ENCODE measurements at places on chromosomes 1 and 21.

DNA sequence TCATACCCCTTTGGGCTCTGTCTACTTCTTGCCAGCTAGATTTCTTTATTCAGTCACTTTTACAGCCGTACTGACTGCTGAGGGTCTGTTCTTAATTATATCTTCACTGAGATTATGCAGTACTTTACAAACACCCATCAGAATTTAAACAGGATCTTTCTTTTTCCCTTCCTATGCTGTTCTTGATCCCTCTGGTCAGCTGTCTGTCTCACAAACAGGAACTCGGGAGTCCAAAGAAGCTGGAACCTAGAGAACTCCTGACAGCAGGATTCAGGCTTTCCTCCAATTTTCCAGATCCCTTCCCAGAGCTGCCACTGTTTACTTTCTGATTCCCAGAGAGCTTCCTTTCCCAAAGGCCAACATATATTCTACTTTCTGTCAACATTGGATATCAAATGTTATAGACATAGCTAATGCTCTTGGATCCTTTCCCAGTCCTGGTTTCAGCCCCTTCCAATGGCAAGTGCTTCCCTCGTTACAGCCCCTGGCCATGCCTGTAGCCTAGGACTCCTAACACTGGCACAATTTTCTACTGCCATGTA is 59.5 kb downstream of the ATP2B4 start:
- no peak for DNase-seq

GRCh38 chr1:114109981-114110380 is 43.7 kb downstream of the SYT6 start:
- no peak for DNase-seq

- DNase-seq = no peak
These were observed 13.5 kb downstream of the BCAR3 start for GRCh38 chr1:93668121-93668520.

DNA sequence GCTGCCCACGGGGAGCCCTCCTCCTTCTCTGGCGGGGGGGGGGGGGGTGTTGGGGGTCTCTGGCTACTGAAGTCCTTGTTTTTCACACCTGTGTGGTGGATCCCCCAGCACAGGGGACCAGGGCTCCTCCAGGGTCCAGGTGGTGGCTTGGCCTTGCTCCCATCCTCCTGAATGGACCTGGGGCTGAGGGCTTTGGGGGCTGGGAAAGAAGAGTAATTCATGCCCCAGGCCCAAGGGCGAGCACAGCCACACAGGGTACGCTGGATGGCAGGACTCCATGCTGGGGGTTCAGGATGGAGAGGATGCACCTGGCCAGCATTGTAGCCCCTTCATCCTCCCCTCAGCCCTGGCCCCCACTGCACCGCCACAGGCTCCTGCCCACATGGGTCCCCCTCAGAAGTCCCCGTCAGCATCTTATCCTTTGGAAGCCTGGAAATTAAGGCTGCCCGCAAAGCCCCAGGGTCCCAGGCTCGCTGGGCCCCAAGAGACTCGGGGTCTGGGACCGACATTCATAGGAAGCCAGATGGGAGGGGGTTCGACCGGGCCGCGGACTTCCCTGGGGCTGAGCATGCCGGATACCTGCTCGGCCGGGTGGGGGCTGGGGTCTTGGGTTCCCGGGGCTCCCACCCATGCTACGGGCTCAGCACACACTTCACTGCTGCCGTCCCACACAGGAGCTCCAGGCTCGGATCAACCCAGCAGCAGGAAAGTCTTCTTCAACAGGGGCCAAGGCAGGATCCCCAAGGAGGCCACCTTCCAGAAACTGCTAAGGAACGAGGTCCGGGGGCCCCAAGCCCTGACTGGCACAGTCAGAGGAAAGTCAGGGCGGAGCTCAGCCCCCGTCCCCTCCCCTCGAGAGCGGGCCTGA is 49.0 kb upstream of the ACTRT2 start:
- no peak for DNase-seq

DNA sequence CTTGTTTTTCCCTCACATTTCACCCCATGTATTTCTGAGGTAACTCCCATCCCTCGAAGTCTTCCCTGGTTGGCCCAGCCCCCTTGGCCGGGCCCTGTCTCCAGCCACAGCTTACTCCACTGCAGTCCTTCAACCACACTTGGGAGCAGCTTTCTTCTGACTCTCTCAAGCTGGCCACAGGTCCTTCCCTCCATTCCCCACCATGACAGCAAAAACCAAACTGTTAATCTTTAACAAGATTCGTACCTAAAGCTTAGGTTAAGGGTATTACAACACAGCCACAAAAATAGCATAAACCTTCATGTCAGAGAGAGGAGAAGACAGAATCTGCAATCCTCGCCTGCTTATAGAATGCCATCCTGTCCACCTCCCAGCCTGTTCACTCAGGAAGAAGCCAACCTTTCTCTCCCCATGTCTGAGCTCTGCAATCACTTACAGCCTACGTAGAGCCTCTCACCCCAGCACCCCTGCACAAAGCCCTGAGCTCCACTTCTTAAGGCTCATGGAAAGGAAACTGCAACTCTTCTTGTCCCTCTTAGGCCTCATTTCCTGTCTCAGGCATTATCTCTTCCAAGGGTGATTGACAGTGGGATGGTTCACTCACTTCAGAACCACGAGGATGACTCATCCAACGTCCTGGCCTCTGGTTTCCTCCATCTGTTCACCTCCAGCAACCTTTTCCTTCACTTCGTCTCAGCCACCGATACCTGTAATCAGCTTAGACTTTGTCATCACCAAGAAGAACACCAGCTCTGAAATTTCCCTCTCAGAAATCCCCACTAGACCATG is 72.8 kb downstream of the CD2 start:
- no peak for DNase-seq

DNA sequence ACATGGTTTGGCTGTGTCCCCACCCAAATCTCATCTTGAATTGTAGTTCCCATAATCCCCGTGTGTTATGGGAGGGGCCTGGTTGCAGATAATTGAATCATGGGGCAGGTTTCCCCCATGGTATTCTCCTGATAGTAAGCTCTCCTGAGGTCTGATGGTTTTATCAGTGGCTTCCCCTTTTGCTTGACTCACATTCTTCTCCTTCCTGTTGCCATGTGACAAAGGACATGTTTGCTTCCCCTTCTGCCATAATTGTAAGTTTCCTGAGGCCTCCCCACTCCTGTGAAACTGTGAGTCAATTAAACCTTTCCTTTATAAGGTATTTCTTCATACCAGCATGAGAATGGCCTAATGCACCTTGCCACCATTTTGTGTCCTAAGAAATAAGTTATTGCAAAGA is 415.0 kb downstream of the COL11A1 start:
- DNase-seq = no peak

DNA sequence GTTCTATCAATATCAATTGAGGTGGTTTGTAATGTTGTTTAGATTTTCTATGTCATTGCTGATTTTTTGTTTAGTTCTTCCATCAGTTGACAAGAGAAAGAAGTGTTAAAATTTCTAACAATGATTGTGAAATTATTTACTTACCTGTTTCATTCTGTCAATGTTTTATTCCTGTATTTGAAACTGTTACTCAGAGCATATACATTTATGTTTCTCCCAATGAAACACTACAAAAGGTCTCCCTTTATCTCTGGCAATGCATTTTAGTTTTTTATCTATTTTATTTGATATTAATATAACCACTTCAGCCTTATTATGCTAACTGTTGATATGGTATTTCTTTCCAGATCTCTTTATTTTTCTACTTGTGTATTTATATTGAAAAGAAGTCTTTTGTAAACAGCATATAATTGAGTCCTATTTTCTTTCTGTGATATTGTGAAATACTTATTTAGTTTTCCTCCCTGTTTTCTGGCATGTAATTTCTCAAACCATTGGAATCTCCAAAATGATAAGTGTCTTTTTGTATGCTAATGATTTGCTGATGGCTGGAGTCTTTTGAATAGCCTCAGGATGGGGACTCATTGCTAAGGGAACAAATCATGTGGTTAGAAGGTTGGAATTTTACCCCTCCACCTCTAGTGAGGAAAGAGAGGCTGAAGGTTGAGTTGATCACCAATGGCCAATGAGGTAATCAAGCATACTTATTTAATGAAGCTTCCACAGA is 122.0 kb downstream of the ADSS2 start:
- DNase-seq = no peak

GRCh38 chr1:176193023-176193422 is 14.1 kb downstream of the COP1 start:
- DNase-seq = no peak

DNA sequence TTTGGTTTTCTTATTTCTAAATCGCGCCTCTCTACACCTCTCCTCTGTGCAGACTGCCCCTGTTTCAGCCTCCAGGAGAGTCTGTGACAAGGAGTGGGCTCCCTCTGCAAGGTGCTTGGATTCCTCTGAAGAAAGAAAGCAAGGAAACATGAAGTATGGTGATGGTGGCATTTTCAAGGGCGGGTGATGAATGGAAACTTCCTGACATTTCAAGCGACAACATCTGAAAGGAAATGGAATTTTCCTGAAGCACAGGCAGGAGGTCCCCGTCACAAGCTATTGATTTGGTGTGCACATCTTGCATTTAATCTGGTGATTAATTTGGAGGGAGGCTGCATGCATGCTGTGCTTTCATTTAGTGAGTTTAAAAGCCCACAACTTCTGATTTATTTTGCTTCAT is 164.6 kb upstream of the FGGY start:
- DNase-seq = no peak

GRCh38 chr21:37463083-37463801 is 96.7 kb downstream of the DYRK1A start:
- no peak for DNase-seq

- DNase-seq = no peak
These were observed 45.2 kb downstream of the HLX start for GRCh38 chr1:220924331-220924970.

DNA sequence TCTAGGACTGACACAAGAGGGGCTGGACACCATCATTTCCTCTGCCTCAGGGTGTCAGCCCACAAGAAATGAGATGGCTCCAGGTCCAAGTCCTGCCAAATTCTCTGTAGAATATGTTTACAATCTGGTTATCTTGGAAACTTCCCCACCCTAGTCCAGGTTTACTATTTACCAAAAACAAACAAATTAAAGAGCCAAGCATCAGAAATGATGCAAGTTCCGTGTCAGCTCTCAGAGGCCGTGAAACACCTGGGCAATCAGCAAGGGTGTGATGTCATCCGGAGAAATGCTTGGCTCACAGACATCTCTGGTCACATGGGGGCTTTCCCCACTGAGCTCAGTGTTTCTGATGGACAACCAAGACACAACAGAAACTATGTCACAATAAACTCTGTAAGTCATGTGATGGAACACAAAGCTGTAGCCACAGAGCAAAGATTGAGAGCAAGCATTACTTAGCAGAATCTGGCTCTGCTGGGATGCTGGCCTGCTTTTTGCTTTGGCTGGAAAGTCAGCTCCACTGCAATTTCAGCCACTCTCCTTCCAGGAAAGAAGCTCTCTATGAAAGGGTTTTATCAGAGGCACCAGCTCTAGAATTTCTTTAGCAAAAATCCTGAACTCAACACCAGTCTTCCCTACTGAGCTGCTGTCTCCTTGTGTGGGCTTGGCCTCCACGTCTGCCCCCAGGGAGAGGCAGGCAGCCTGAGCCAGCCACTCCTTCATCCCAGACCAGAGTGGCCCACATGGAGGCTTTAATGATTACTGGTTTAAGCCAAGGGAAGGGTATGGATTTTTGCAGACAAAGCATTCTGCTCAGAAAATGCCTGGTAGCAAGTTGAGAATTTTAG is 55.9 kb downstream of the NENF start:
- no peak for DNase-seq

GRCh38 chr1:53047737-53048736 is 14.0 kb upstream of the PODN start:
- DNase-seq = no peak

DNA sequence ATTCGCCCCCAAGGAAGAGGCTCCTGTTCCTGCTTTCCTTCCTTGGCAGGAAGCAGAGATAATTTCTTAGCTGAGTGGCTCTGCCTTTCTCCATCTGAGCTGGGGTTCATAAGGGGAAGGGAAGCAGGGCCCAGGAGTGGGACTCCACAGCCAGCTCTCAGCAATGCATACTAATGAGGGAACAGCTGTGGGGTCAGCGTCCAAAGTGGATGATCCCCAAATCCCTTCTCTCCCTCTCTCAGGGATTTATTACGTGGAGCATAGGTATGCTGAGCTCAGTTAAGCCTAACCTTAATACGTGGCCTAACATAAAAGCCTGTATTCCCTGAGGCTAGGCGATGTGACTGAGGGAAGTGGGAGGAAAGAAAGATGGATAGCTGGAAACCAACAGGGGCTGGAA is 87.3 kb upstream of the CTTNBP2NL start:
- DNase-seq = no peak

DNA sequence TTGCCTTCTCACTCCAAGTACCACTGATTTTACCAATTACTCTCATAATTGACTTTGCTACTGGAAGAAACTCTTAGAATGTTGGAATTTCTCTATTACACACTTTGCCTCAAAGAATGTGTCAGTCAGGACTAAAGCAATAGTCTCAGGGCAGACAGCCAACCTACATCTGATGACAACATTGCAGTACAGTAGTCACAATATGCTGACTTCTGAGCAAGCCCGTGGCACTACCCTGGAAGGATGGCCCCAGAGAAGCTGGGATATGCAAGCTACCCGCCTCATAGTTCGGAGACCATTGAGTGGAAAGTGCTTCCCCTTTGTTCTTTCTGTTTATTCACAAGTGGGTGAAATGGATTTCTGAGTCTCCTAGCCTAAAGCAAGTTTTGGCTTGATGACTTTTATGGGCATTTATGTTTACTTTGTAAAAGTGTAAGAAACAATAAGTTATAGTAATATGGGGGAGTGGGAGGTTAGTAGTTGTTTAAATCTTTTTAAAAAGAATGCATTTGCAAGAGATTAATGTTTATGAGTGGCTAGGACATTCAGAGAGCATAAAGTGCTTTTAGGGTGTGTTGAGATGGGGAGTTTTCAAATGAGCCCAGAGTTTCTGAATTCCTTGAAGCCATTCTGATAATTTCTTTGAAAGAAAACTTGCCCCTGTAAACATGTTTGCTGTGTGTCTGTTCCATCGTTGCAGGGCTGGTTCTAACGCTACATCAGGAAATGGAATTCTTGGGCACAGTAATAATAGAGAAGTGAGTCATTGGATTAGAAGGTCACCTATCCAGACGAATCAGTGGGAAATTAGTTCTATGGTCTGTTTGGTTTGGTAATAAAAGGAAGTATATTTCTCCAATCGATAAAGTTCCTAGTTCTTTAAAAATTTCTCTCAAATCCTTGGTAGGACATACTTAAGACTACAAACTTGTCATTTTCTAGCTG is 63.8 kb downstream of the LMO4 start:
- no peak for DNase-seq

GRCh38 chr1:220797553-220797952 is 10.8 kb downstream of the MTARC1 start:
- no peak for DNase-seq

- DNase-seq = no peak
These were observed 143.0 kb upstream of the NRIP1 start for GRCh38 chr21:15207635-15208370.
